ENCODE measurements at places on chromosomes 2 and 18.

- no peak for DNase-seq
These were observed 7.9 kb downstream of the DES start for GRCh38 chr2:219426068-219426443.

GRCh38 chr2:25383806-25384205 lies 42.1 kb upstream of the DNMT3A start:
- DNase-seq, result no peak

DNA sequence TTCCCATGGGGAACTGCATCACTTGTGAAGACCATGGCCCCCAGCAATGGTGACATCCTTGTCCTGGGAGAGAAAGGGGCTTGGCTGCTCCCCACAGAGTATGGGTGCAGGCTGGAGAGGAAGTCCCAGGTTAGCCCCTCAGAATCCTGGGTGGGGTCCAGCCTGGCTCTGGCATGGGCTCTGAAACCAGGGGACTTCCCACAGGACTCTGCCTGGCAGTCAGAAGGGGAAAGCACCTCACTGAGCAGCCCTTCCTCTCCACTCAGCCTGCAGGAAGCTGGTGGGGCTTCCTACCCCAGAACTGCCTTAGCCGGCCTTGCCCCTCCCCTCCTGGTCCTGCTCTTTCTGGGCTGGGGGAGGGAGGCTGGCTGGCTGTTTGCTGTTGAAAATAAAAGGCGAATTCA lies 3.7 kb downstream of the NEURL3 start:
- DNase-seq, result no peak

- no peak for DNase-seq
These were observed 120.2 kb upstream of the LRRTM4 start for GRCh38 chr2:77642339-77642738.

GRCh38 chr2:241603686-241604085 lies 33.3 kb downstream of the THAP4 start:
- no peak for DNase-seq

GRCh38 chr18:32668956-32669355 lies 103.9 kb downstream of the KLHL14 start:
- no peak for DNase-seq

DNA sequence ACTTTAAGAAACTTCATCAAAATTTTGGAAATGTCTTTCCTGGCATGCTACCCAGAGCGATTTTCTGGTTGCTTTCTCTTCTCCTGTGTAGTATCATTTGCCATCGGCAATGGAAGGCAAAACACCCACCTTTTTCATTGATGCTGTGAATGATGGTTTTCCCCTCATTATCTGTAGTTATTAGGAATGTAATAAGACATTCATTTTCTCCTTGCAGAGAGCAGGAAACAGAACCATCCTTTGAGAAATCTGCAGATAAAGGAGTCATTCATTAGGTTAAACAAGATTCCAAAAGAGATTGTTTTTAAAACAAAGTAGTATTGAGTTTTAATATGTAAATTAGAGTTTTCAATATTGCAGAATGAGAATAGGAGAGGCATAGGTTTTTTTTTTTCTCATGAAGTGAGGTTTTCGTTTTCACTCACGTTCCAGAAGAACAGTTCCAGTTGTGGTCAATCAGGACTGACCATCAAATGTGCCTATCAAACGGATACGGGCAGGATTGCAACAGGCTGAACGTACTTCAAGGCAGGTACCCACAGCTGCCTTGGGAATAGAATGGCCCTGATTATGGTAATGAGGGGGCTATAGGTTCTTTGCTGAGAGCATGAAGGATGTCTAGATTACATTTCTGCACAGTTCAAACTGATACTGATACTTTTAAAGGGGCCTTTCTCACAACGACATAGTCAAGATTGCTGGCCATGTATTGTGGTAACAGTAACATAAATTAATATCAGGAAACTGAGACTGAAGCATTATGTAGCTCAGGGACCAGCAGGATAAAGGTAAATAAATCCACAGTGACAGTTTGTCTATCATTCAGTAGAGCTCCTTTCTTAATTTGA lies 49.8 kb upstream of the PLA2R1 start:
- DNase-seq, result no peak
